Activated CD4-positive, alpha-beta T cell treated with anti-CD3 and anti-CD28 coated beads for 4 hours (primary cell): ENCODE measurements at places on chromosomes 3 and 15.
A peak's percentile ranks its signal among the peaks of the same experiment; 100 is the strongest.

DNA sequence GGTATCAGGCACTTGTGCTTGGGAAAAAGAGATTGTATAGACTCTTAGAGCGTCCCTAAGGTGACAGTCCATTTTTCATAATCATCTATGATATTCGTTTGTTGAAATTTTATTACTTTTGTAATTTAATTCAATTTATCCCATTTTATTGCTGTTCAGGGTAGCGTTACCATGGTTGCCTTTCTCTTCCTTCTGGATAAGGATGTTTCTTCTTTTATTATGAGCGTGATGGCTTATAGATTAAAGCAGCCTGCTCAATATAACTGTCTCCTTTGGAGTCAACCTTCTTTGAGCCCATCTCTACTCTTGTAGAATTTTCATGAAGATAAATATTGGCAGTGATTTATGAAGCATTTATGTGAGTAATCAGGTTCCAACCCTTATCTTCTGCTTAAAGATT, 182.0 kb downstream of the LRTM1 start:
- DNase-seq: no peak

- DNase-seq: no peak
Measured at GRCh38 chr15:35876762-35877161, 330.8 kb upstream of the DPH6 start.

DNA sequence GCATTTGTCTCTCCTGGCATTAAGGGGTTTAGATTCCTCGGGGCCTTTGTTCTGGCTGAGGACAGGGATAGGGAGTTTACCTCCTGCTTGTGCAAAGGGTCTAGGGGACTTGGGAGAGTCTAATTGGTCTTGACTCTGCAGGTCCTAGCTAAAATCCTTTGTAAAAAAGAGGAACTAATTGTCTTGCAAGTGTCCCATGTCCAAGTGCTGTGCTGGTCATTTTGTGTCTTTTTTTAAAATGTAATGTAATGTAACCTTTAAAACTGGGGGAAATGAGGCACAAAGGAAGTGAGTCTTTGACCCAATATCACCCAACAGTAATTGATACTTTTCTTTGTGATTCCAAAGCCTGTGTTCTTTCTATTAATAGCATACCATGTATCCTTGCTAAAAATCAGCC, 14.9 kb upstream of the C3orf80 start:
- DNase-seq: no peak

GRCh38 chr3:183400352-183400751, 28.1 kb downstream of the MCF2L2 start:
- no peak for DNase-seq

- DNase-seq: no peak
Measured at GRCh38 chr3:139203752-139204151, 140.1 kb upstream of the MRPS22 start.

- DNase-seq: no peak
Measured at GRCh38 chr3:124976383-124976782, 41.8 kb upstream of the MUC13 start.

DNA sequence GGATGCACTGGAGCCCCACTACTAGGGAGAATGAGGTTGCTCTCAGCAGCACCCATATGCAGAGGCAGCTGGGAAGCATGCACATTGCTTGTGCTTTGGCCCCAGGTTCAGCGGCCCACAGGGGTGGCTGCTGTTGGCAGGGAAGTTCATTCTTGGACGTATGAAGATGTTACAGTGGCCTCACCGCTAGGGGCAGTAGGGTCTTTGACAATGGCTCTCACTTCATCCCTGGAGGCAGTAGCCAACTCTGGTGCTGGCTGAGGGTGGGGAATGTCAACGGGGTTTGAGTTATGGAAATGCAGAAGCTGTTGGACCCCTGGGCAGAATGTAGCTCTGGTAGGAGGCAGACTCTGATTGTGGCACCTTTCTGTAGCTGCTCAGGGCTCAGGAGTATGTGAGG, 279.9 kb downstream of the SCAPER start:
- no peak for DNase-seq

DNA sequence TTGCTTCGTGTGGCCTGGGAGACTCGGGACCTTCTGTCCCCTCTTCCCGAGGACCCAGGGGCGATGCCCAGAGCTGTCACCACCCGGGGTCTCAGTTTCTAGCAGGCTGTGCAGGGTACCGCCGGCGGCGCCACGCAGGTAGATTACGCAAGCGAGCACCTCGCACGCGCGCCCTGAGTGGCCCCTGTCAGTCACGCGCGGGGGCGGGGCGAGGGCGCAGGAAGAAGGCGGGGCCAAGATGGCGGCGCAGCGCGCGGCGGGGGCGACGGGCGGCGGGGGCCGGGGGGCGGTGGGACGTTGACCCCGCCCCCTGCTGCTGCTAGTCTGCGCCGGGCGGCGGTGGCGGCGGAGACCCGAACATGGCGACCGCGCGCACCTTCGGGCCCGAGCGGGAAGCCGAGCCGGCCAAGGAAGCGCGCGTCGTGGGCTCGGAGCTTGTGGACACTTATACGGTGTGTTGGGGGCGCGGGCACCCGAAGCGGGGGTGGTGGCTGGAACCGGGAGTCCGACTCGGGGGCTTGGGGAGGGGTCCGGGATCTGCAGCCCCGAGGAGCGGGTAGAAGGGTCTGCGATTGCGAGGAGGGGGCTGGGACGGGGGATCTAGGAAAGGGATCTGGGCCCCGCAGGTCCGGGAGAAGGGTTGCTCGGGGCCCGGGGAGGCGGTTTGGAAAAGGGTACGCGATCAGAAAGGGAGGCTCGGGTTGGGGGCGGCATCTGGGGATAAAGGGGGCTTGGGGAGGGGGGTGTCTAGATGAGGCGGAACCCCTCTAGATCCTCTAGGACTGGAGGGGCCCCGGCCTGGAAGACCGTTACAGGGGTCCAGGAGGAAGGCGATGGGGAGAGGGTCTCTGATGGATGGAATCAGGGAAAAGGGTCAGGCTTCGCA, at the start of gene NISCH:
TSS of gene NISCH (plus strand) at position 322 of the 886 bp plus-strand sequence. CDS start at position 360, 38 bp downstream.
- peak; percentile 98 for DNase-seq
